ENCODE measurements at places on chromosomes 11 and 22.

- no peak for DNase-seq
Observed at GRCh38 chr11:130449996-130450769, 1.7 kb downstream of the ADAMTS15 start.

DNA sequence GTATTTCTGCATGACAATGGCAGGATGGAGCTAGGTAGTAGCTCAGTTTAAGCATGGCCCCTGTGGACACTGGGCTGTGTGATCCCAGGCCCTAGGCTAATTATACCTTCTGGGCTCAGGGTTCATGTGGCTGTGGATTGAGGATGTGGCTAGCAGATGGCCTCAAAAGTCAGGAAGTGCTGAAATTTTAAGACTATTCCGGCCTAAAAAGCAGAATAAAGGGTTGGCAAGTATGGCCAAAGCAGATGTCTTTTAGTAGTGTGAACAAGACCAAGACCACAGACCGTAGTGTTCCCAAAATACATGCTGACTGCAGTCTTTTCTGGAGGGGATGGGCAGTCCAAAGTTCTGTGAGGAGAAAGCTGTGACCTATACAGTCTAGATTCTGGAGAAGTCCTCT, 115.7 kb upstream of the RAG2 start:
- no peak for DNase-seq

DNA sequence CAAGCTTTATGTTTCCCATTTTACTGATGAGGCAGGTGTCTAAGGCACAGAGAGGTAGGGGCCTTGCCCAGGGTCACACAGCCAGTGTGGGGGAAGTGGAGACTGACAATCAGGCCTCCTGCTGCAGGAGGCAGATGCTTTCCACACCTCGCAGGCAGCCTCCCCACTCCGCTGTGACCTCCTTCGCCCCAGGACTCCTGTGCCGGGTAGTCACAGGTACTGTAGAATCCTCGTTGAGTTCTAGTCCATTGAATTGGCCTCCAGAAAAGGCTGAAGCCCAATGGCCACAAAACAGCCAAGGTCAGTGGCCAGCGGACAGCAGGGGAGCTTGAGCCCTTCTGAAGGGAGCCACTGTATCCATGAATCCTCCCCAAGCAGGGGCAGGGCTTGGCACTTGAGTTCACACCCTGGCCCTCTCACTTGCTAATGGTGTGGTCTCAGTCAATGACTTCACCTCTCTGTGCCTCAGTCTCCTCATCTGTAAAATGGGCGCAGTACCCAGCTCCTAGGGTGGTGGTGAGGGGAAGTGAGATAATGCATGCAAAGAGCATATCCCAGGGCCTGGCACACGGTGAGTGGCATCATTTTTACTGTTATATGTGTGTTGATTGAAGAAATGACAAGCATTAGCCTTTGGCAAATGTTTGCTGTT, 1.1 kb upstream of the FXYD2 start:
- DNase-seq, result no peak

- no peak for DNase-seq
Observed at GRCh38 chr11:76152741-76153570, 53.3 kb downstream of the WNT11 start.

DNA sequence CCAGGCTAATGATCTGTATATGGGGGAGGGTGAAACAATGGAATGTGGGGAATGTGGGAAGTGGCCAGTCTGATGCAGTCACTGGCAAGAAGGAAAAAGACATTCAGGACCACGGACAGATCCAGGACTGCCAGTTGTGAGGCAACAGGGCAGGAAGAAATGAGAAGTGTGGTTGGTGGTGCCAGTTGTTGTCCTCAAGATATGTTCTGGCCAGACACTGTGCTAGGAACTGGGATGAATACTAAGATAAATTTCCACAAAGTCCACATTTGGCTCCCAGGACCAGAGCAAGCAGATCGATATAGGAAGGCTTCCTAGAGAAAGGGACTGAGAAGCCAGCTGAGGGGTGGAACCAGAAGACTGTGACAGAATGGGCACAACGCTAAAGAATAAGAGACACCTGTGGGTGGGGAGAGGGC, 6.8 kb upstream of the TPBGL start:
- no peak for DNase-seq

GRCh38 chr11:2472428-2473186, 27.8 kb downstream of the KCNQ1 start:
- no peak for DNase-seq

- DNase-seq, result no peak
Observed at GRCh38 chr22:44214764-44215163, 34.0 kb downstream of the PARVG start.

- no peak for DNase-seq
Observed at GRCh38 chr11:126810776-126811175, 189.8 kb downstream of the KIRREL3 start.

- no peak for DNase-seq
Observed at GRCh38 chr11:91295591-91295990, 929.0 kb upstream of the FAT3 start.

DNA sequence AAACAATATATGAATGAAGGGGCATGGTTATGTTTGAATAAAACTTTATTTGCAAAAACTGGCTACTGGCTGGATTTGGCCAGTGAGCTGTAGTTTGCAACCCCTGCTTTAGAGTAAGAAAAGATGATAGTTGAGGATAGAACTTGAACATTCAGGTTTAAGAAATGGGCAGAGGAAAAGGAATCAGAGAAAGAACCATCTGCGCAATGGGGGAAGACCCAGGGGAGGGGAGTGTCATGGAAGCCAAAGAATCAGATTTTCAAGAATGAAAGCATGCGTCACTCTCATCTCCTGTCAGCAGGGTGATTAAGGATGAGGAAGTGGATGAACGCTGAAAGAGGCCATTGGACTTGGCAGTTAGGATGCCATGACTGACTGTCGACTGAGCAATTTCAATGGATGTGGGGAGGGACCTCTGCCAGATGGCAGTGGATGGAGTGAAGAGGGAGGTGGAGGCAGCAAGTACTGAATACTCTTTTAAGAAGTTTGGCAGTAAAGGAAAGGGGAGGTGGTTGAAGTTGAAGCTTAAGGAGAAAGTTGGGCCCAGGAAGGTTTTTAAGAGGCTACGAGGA, 21.2 kb downstream of the FAT3 start:
- no peak for DNase-seq

DNA sequence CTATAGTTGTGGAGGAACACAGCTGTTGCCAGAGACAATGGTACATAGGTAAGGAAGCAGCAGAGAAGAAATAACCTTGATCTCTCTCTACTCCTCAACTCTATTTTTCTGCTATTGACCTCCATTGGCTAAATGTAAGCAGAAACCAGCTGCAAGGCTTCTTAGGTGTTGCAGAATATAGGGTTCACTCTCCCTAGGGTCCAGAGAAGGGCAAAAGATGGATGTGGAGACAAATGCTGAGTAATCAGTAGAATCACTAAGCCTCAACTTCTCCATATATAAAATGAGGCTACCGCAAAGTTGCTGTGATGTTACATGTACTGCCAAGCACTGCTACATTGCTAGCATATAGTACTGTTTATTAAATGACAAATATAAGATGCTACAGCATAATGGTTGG, 120.6 kb downstream of the PDE3B start:
- DNase-seq, result no peak

DNA sequence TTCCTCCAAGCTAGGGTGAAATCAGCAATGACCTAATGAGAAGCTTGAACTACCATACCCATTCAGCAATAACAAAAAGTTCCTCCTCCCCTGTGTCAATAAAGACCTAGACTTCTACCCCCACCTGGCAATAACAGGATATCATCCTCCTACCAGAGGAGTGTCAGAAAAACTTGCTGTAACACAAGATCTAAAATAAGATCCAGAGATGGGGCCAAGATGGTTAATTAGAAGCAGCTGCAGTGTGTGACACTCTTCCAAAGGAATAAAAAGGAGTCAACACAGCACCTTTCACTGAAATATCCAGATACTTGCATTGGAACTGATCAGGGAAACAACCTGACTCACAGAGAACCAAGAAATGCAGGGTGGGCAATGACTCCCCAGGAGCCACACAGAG, 84.4 kb upstream of the ARHGAP42 start:
- DNase-seq, result no peak

DNA sequence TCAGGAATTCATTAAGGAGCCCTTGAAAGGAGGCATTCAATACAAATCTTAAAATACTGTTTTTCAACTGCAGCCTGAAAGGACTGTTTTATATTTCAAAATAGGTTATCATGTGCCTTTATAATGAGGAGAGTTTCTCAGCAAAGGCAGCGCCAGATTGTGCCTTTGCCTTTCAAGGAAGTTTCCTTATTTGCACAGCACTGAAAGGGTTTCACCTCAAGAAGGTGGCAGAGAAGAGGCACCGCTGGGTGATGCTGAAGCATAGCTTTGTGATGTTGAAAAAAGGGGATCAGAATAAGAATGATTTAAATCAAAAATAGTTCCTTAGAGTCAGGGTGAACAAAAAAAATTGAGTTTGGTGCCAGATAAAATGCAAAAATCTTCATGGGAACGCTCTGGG, 601.0 kb upstream of the KIRREL3 start:
- no peak for DNase-seq

GRCh38 chr22:48218889-48219420, 1456.5 kb downstream of the TBC1D22A start:
- no peak for DNase-seq

- DNase-seq, result no peak
Observed at GRCh38 chr11:2318123-2318522, 16.3 kb downstream of the TSPAN32 start.

DNA sequence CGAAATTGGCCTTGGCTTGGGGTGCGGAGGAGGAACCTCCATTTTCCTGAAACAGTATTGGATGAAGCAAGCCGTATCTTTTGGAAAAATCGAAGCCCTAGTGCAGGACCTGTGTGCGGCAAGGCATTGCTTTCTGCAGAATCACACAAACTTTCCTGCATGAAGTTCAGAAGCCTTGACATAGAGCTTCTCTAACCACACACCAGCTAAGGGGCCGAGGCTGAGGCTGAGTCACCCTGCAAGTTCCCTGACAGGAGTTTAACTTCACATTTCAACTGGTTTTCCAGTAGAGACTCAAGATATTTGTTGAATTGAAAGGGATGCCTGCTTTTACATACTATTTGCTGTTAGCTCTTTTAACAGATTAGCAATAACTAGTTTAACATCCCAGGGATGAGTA, 67.8 kb downstream of the TCF20 start:
- no peak for DNase-seq

GRCh38 chr11:62775646-62776045, 4.5 kb downstream of the TAF6L start:
- DNase-seq, result no peak

- DNase-seq, result no peak
Observed at GRCh38 chr11:121465709-121466062, 12.9 kb upstream of the SORL1-AS1 start.

All from SIG-M5 (cell line).